ENCODE measurements at places on chromosomes 11 and 22.
A peak's percentile ranks its signal among the peaks of the same experiment; 100 is the strongest.

DNA sequence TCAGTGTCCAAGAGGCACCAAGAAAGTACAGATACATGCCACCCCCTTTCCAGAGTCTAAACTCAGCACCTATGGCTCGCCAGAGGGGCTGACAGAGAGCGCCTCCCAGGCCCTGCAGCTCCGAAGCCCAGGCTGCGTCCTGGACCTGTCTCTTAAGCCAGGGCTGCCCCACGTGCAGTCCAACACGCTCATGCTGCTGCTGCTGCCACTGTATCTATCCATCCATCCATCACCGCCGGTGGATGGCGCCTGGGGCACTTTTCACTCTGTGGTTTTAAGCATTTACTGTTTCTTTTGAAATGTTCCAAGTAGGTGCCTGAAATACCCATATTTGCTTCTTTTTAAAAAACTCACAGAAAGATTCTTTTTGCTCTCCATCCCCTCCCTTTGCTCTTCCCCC, 41.8 kb downstream of the MACROD1 start:
- DNase-seq: no peak

DNA sequence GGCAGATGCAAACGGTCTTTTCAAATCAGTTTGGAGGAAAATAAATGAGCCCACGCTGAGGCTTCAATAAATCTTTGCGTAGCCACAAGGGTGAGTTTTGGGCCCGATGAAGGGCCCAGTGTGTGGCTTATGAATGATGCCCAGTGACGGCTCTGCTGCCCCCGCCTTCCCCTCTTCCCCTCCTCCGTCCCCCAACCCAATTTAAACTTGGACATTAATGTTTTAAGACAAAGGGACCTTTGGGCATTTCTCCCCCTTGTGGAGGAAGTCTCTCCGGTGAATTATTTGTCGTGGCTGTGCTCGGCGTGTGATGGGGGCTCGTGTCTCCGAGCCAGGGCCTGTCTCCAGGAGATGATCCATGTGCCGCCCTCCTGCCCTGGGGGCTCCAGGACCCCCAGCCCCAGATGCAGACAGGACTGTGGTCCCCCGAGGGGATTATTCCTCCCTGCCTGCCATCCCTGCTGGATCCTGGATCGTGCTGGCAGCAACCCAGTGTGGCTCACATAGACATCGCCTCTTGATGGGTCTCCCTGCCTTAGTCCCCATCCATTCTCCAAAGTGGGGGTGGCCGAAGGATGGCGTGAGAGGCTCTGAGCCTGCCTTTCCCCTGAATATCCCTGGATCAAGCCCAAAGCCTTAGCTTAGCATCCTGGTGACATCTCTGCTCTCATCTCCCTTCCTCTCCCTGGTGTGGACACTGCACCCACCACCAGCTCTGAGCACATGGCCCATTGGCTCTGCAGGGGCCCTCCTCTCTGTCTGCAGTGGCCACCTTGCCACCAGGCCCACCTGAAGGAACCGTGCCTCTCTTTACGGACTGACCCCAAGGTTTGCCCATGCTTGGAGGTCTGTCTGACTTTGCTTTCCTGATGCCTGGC, 56.4 kb downstream of the SMIM38 start:
- peak; percentile 18 for DNase-seq

GRCh38 chr11:128963744-128964325, 21.2 kb upstream of the TP53AIP1 start:
- DNase-seq: no peak

DNA sequence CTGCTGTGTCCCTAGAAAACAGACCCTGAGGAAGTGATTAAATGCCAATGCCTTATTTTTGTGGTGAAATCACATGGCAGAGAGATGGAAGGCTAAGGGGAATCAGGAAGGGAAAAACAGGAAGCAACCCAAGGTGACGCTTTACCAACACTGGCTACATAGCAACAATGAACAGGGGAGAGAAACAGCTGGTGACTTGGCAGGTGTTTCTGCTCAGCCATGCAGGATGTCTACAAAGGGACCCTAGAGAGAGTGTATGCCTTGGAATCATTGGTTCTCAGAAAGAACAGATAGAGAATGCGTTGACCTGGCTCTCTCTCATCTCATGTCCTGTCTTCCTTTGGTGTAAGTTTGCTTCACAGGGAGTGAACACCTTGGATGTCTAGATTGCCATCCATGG, 911.9 kb downstream of the OPCML start:
- no peak for DNase-seq

DNA sequence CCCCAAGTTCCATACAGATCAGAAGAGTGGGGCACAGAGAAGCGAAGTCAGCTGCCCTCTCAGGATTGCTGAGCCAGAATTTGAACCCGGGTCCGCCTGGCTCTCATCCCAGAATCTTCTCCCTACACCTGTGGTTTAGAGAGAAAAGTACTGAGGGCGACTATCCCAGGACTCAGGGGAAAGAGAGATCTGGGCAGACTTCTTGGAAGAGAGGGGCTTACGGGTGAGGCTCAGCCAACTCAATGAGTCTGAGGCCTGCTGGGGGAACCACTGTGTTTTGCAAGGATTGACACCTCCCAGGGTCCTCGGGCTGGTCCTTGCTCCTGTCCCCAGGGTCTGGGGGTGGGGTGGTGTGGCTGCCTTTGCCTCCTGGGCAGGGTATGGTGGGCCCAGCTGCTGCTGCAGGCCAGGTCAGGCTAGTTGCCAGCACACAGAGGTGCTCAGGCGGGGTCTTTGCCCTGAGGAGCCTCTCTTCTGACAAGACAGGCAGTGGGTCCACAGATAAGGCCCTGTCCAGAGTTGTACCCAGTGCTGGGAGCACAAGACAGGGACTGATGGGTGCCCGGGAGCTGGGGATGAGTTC, 1.2 kb downstream of the CAPN5 start:
- DNase-seq: no peak

DNA sequence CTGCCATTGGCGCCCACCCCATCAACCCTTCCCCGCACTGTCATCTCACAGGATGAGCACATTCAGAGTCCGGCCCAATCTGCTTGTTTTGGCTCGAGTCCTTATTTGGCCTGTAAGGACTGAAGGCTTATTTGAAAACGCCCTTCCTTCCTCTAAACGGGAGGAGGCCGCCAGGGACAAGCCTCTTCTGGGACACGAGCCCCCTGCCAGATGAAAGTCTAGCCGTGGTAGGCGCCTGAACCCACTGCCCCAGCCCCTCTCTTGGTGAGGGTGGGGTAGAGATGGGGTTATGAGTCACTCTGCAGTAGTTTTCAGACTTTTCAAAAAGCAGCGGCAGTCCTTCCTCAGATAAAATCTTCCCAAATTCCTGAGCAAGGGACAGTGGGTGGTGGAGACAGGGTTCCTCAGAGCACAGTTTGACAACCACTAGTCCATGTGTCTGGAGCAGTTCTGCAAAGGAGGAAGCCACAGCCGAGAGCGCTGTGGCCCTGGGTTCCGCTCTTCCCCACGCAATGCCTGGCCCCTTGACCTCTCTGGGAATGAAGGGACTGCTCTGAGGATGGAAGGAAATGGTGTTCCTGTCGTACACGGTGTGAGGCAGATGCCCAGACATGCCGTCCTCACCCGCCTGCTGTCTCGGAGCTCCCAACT, 57.0 kb downstream of the MYH9 start:
- no peak for DNase-seq

DNA sequence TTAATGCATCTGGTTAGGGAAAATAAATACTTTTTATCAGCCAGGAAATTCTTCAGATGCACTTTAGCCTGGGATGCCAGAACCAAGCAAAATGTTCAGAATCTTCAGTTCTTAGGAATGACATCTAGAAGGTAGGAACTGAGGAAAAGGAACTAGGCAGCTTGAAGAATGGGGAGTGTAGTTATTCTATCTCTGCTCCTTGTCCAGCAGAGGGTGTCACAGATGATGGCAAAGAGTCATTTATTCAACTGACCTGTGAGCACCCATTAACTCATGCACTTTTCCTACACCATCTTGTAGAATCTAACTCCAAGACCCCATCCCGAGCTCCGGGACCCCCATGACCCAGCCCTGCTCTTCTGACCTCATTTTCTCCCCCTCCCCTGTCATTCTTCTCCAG, 122.1 kb upstream of the ISX start:
- DNase-seq: no peak

DNA sequence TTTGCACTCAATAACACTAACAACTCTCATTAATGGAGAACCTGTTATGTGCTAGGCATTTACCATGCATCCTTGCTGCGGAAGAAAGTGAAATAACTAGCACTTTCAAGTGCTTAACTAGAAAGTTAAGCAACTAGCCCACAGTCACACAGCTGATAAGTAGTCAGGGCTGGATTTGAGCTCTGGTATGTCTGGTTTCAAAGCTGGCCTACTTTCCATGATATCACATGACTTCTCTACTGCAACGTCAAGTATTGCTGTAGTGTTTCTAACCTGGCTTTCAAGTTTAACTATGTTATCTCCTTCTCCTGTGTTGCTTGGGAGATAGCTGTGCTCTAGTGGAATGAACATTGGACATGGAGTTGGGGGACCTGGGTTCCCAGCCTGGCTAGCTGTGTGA, 12.1 kb downstream of the SLC15A3 start:
- DNase-seq: no peak

DNA sequence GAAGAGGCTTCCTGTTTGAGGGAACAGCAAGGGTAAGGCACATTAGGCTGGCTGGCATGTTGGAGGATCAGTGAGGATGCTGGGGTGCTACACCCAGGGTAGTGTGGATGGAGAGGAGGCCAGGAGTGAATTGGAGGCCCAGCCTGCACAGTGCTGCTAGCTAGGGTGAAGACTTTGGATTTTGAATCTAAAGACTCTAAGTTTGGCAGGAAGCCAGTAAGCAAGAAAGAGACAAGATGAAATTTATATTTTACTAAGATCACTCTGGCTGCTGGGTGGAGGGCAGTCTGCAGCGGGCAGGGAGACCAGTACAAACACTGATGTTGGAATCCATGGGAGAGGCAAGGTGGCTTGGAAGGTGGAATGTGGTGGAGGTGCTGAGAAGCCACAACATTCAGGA, 43.6 kb downstream of the TSPAN18 start:
- DNase-seq: no peak

GRCh38 chr11:115964091-115964490, 459.9 kb upstream of the CADM1 start:
- no peak for DNase-seq

- no peak for DNase-seq
Observed at GRCh38 chr22:37520776-37521191, 1.6 kb upstream of the CARD10 start.

Data from ureter (tissue), 1 donor.